Iris pigment epithelial cell (primary cell): ENCODE measurements at places on chromosomes 2 and 18.

DNA sequence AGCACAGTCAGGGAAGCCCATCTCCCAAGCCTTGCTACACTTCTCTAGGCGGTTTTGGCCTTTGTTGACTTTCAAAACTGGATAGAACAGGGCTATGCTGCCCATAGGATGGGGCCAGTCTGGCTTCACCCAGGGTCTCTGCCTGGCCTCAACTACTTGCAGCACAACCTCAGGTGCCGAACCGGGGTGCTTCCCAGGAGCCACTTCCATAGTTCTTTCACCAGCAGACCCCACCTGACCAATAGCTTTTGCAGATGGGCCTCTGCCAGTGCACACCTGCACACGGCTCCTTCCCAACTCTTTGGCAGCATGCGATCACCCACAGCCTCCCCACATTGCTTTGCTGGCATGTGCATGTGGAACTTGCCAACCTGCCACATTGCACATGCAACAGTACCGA is 331.6 kb downstream of the CPS1 start:
- DNase-seq: no peak

DNA sequence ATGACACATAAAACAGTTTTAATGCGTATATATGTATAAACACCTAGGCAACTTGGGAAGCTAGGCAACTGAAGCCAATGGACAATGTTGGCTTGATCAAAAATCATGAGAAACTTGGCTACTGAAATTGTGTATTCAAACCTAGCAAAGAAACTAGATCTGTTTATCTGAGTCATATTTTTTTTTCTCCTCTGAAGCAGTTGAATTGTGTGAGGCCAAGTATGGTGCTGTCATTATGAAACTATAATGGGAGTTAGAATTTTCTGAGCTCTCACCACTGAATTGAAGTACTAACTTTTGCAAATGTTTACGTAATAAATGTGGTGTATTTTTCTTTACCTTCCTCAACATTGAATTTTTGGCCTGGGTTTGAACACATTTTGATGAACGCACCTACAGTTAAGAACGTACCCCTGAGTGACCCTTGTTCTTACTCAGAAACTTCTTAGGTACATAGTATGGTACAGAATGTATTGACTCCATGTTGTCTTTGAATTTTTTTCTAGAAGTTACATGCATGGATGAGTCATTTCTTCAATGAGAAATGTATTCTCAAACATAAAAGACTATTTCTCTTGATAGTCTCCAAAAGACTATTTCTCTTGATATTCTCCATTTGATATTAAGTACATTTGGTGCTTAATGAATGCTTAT is 23.8 kb downstream of the CD28 start:
- DNase-seq: peak; percentile 61

GRCh38 chr2:161046876-161047275 is 113.4 kb upstream of the TANK start:
- DNase-seq: peak; percentile 28

- DNase-seq: no peak
Observed at GRCh38 chr2:102872388-102872787, 110.6 kb downstream of the TMEM182 start.

GRCh38 chr18:77948567-77948966 is 698.9 kb downstream of the GALR1 start:
- DNase-seq: no peak

DNA sequence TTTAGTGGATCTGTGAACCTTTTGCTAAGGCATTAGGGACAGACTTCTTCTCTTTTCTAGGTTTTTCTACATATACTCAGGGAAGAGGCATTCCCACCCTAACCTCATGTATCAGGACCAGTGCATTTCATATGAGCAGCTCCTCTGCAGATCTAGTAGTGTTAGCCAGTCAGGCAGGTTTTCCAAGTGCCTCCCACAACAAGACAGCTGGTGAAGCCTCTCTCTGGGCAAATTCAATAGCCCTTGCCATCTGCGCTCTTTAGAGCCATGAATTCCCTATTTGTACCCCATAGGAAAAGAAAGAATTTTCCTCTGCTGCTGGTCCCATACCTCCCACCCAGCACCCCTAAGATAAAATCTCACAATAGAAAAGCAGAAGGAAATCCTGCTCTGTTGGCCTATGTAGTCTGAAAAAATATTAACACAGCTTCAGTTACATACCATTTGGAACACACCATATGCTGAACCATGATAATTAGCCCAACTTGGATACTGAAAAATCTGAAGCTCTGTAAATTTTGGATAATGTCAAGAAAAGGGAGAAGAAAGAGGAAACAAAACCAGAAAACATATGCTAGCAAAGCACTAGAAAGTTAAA is 1354.6 kb upstream of the NRXN1 start:
- DNase-seq: no peak
